Aorta (tissue), 5 donors: ENCODE measurements at places on chromosomes 13 and 19.

GRCh38 chr13:79973533-79973963, 367.4 kb downstream of the SPRY2 start:
- H3K36me3 ChIP-seq = no peaks in the 10 kb centered on the region
- H3K27ac ChIP-seq = no peak overlapping the region
- no peak for DNase-seq
- H3K4me1 ChIP-seq = no peaks in the 10 kb centered on the region
- no peaks in the 10 kb centered on the region for H3K27me3 ChIP-seq

DNA sequence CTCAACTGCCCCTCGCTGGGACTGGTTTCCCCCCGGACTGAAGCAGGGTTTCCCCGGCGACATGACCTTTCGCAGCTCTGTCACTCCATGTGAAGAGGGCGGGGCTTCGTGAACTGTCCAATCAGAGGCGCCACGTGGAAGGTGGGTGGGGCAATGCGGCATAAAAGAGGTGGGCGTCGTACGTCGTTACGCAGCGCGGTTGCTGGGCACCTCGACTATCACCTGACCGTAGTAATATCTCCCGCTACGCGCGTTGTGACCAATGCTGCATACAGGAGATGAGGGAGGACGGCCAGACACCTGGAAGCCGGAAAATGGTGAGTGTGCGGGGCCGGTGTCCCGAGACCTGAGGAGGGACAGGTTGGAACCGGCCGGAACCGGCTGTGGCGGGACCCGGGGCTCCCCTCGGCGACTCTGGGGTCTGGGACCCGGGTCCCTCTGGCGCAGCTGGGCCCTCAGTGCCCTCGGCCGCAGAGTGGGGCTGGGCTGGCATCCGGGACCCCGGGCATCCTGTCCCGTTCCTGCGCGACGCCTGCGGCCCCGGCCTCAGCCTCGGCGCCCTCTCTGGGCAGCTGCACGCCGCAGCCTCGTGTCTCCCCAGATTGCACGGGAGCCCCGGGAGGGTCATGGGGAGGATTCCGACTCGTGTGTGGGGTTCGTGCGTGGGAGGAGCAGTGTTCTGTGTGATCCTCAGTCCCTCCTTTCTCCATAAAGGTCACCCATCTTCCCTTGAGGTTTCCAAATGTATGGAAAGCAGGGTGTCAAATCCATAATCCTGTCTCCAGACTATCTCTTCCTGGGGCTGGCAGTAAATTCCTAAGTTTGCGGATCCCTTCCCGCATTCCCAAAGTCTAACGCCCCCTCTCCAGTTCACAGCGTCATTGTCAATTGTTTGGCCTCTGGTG, 32.2 kb downstream of the ZNF136 start:
- H3K27ac ChIP-seq = no peak overlapping the region
- H3K4me1 ChIP-seq = no peaks in the 10 kb centered on the region
- no peak overlapping the region for H3K4me3 ChIP-seq
- DNase-seq = peak; percentile 88
- no peaks in the 10 kb centered on the region for H3K27me3 ChIP-seq

DNA sequence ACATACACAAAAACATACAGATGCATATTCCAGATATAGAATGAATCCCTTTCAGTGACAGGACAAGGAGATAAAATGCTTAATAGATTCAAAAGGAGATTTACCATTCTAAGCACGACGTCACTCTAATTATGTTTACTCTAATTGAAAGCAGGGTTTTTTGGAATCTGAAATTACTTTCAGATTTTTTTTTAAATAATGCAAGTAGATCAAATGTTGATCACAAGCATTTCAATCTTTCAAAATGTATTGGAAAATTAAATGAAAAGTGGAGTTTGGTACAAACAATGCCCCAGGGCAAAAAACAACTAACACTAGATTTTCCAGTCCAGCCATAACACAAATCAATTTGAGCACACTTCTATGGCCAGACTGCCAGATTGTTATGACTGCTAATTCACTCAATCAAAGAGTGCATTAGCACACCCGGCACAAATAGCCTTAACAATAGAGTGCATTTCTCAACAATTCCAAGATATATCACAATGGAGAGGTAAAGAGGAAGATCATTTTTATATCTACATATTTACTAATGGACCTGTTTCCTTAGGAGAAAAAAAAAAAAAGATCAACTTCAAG, 4.3 kb upstream of the DACH1 start:
- no peaks in the 10 kb centered on the region for H3K4me1 ChIP-seq
- no peak for DNase-seq
- no peak overlapping the region for H3K27ac ChIP-seq

DNA sequence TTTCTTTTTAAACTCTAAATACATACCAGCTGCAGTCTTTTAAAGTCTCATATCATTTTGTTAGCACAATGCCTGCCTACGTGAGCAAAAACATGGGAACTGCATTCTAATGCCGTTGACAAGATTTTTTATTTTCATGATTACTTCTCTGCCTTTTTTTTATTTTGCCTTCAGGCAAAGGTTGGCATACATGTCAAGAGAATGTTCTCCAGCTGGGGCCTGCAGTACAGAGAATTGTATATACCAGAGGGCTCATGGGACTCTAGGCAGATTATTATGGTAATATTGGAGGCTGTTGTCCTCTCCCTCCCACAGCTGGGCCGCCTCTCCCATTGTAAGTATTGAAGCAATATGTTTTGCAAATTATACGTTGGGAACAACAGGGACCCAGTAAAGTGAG, 53.9 kb upstream of the OBI1 start:
- H3K27ac ChIP-seq = no peak overlapping the region
- H3K4me3 ChIP-seq = no peak overlapping the region
- no peak for DNase-seq

DNA sequence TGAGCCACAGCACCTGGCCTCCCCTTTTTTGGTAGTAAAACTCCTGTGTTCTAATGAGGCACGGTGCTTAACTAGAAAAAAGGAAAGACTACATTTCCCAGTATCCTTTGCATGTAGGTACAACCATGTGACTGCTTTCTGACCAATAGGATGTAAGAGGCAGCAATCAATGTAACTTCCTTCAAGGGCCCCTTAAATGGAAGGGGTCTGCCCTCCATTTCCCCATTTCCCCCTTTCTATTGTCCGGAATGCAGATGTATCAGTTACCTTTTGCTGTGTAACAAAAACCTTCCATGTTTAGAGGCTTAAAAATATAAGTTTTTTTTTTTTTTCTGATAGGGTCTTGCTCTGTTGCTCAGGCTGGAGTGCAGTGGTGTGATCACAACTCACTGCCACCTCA, 2.2 kb downstream of the GPR32 start:
- H3K27me3 ChIP-seq = no peaks in the 10 kb centered on the region
- no peak overlapping the region for H3K27ac ChIP-seq
- no peak overlapping the region for H3K4me3 ChIP-seq
- no peaks in the 10 kb centered on the region for H3K36me3 ChIP-seq
- DNase-seq = no peak
- H3K4me1 ChIP-seq = no peaks in the 10 kb centered on the region

DNA sequence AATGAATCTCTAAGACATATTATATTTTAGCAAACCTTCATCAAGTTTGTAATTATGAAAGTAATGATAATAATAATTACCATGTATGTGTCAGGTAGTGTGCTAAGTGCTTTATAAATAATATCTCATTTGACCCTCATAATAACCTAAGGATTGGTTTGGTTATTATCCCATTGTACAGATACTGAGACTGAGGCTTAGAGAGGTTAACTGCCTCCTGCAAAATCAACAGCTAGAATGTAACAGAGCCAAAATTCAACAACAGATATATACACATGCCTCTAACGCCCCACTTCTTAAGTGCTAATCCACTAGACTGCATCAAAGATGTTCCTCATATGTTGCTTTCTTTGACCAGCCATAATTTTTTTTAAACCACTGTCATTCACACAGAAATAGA, 140.8 kb downstream of the ZAR1L start:
- H3K27me3 ChIP-seq = no peaks in the 10 kb centered on the region
- no peaks in the 10 kb centered on the region for H3K4me1 ChIP-seq
- no peak overlapping the region for H3K4me3 ChIP-seq
- DNase-seq = no peak
- H3K27ac ChIP-seq = no peak overlapping the region

- no peaks in the 10 kb centered on the region for H3K36me3 ChIP-seq
- H3K27ac ChIP-seq = no peak overlapping the region
- DNase-seq = no peak
- H3K27me3 ChIP-seq = no peaks in the 10 kb centered on the region
- no peaks in the 10 kb centered on the region for H3K4me1 ChIP-seq
- no peak overlapping the region for H3K4me3 ChIP-seq
Observed at GRCh38 chr13:107974409-107974808, 240.9 kb downstream of the LIG4 start.

DNA sequence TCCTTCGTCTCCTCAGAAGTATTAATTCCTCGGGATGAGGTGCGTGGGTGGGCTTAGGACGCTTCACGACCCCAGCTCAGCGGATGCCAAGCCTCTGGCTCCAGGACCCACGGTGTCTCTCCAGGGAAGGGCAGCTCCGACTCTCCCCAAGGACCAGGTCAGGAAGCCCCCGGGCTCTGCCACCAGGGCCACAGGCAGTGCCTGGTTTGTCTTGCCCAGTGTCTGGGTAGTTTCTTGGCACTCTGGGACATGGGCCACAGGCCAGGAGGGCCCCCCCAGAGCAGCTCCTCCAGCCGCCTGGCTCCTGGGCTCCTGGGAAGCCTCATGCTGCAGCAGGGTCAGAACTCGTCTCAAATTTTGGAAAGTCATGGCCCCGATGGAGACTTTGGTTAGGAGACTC, 2.5 kb downstream of the PROZ start:
- H3K36me3 ChIP-seq = no peaks in the 10 kb centered on the region
- no peak for DNase-seq
- H3K4me1 ChIP-seq = no peaks in the 10 kb centered on the region
- no peak overlapping the region for H3K4me3 ChIP-seq

DNA sequence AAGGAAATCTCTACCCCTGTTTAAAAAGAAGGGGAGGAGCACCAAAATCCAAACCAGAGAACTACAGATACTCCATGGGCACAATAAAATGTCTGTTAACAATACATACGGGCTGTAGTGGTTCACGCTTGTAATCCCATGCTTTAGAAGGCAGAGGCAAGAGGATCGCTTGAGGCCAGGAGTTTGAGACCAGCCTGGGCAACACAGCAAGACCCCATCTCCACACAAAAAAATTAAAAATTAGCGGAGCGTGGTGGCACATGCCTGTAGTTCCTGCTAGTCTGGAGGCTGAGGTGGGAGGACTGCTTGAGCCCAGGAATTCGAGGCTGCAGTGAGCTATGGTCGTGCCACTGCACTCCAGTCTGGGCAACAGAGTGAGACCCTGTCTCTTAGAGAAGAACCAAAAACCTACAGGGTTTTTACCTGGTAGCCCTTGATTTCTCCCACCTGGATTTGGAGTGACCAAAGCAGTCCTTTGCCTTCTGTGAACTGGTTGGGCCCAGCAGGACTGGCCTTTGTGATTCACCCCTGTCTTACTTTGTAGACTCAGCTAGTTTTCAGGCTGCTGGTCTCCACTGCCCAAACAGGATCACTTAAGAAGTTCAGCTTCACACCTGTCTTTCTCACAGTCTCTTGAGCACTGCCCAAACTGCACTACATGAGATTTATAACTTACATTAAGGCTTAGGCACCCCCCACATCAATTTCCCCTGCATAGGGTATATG, 38.7 kb upstream of the FLT1 start:
- no peaks in the 10 kb centered on the region for H3K36me3 ChIP-seq
- H3K4me1 ChIP-seq = no peaks in the 10 kb centered on the region
- H3K27ac ChIP-seq = no peak overlapping the region
- H3K4me3 ChIP-seq = no peak overlapping the region
- DNase-seq = no peak
- H3K27me3 ChIP-seq = no peaks in the 10 kb centered on the region

DNA sequence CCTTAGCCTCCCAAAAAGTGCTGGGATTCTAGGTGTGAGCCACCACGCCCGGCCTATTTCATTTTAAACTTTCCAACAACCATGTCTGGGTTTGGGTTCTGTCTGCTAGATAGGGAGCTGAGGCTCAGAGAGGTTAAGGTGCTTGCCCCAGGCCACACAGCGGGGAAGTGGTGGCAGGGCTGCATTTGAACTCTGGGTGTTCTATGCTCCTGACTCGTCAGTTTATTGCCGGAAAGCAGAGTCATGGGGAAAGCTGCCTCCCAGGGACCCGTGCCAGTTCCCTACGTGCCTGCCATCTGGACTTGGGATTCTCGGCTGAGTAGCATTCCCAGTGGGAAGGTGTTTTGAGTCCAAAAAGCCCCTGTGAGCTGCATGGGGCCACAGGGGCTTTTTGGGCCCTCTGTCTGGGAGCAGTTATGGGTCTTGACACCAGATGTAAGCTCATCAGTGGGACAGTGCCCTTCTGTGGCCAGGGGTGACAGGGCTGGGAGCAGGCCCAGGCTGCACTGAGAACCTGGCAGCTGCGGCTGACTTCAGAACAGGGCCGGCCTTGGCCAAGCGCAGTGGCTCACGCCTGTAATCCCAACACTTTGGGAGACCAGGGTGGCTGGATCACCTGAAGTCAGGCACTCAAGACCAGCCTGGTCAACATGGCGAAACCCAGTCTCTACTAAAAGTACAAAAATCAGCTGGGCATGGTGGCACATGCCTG, 10.9 kb downstream of the RFX1 start:
- H3K36me3 ChIP-seq = no peaks in the 10 kb centered on the region
- no peaks in the 10 kb centered on the region for H3K4me1 ChIP-seq
- H3K27me3 ChIP-seq = no peaks in the 10 kb centered on the region
- no peak overlapping the region for H3K27ac ChIP-seq
- no peak overlapping the region for H3K4me3 ChIP-seq

- no peak overlapping the region for H3K4me3 ChIP-seq
- H3K27ac ChIP-seq = no peak overlapping the region
- peak; percentile 81 for DNase-seq
Observed at GRCh38 chr19:18995804-18996241, 37.5 kb downstream of the SUGP2 start.

- no peaks in the 10 kb centered on the region for H3K4me1 ChIP-seq
- no peaks in the 10 kb centered on the region for H3K27me3 ChIP-seq
- H3K36me3 ChIP-seq = no peaks in the 10 kb centered on the region
- DNase-seq = no peak
- H3K27ac ChIP-seq = peak overlapping the region; percentile 99
Observed at GRCh38 chr13:106486287-106486686, 49.2 kb downstream of the EFNB2 start.
